ENCODE measurements at places on chromosomes 5 and 9.
A peak's percentile ranks its signal among the peaks of the same experiment; 100 is the strongest.

DNA sequence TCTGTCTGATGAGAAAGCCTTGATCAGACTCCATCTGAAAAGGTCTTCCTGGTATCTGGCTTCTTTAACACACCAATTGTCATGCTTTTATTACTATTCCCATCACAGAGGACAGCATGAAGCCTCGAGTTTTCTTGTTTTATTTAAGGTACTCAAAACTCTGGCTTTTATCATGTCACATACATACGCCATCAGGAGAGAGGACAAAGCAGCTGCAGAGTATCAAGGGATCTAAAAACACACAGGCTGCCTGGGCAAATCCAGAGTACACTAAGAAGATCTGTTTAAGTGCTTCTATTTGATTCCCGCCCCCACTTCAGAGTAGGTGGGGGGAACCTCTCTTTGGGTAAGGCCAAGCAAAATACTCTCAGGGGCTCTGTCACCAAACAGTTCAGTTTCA, 277.2 kb downstream of the SPOCK1 start:
- no peaks in the 10 kb centered on the region for H3K4me1 ChIP-seq
- no peak overlapping the region for H3K27ac ChIP-seq
- H3K27me3 ChIP-seq, result no peaks in the 10 kb centered on the region
- no peak overlapping the region for H3K4me3 ChIP-seq
- H3K36me3 ChIP-seq, result no peaks in the 10 kb centered on the region

- no peaks in the 10 kb centered on the region for H3K27me3 ChIP-seq
- peak overlapping the region; percentile 65 for H3K27ac ChIP-seq
- H3K4me1 ChIP-seq, result peaks cover 25% of the 10 kb centered on the region
Observed at GRCh38 chr9:37944266-37944650, 40.3 kb upstream of the SLC25A51 start.

DNA sequence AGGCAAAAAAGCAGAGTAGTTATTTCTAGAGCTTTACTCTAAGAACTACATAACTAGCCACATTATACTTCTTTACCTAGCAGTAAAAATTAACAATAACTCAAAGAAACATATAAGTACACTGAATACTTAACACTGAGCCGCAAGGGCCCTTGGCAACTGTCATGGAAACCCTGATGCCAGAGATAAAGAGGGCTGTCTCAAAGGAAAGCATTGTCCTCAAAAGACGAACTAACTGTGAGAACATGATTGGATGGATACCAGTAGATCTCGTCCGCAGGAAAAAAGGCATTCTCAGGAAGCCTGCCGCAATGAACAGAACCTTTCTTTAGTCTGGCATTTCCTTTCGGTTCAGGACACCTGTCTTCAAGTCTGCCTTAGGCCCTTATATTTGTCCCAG, 379.0 kb upstream of the SLC30A5 start:
- no peaks in the 10 kb centered on the region for H3K4me1 ChIP-seq
- no peak overlapping the region for H3K27ac ChIP-seq
- no peaks in the 10 kb centered on the region for H3K36me3 ChIP-seq

GRCh38 chr5:14757850-14758249, 93.3 kb downstream of the OTULIN start:
- H3K4me3 ChIP-seq, result no peak overlapping the region
- peaks cover 20% of the 10 kb centered on the region for H3K36me3 ChIP-seq

GRCh38 chr9:68536876-68537615, 3.6 kb downstream of the TMEM252 start:
- H3K27me3 ChIP-seq, result no peaks in the 10 kb centered on the region
- H3K36me3 ChIP-seq, result no peaks in the 10 kb centered on the region
- H3K27ac ChIP-seq, result peak overlapping the region; percentile 72
- DNase-seq, result no peak

GRCh38 chr5:163967268-163967667, 461.8 kb downstream of the MAT2B start:
- no peak overlapping the region for H3K4me3 ChIP-seq
- H3K27ac ChIP-seq, result no peak overlapping the region
- no peaks in the 10 kb centered on the region for H3K27me3 ChIP-seq
- DNase-seq, result no peak

GRCh38 chr9:131876486-131876885, 136.6 kb upstream of the RAPGEF1 start:
- H3K27me3 ChIP-seq, result no peaks in the 10 kb centered on the region
- peaks cover 3% of the 10 kb centered on the region for H3K36me3 ChIP-seq
- DNase-seq, result no peak
- no peaks in the 10 kb centered on the region for H3K4me1 ChIP-seq
- no peak overlapping the region for H3K4me3 ChIP-seq

GRCh38 chr9:112570671-112571167, 84.1 kb downstream of the KIAA1958 start:
- no peak overlapping the region for H3K27ac ChIP-seq
- H3K27me3 ChIP-seq, result no peaks in the 10 kb centered on the region
- DNase-seq, result no peak
- H3K36me3 ChIP-seq, result peaks cover 6% of the 10 kb centered on the region
- no peak overlapping the region for H3K4me3 ChIP-seq

DNA sequence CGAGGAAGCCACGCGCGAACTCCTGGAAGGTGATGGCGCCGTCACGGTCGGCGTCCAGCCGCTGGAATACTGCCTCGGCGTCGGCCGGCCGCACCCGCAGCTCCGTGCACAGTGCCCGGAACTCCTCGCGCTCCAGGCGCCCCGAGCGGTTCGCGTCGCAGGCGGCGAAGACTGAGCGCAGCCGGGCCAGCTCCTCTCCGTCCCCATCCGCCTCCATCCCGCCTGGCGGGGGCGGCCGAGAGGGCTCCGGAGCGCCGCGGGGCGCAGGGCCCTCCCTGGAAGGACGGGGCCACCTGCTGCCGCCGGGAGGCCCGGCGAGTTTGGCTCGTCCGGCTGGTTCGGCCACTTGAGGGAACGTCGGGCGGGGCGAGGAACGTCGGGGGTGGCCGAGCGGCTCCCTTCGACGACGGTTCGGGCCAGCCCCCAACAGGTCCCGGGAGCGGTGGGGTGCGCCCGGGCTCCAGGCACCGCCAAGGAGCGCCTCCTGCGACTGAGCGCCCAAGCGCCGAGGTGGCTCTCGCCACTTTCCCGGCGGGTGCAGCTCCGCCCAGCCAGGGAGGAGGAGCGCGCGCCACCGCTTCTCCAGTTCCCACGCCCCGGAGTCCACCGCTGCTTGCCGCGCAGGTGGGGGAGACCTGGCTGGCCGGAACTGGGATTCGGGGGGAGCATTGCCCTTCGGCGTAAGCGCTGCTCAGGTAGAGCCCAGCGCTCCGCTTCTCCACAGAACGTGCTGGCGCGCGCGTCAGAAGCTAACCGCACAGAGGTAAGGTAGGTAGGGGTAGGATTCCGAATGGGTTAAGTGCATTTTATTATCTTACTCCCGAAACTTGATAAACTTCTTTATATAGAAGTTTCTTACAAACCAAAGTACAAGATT, at the start of gene RASEF:
RASEF (minus strand) TSS at position 492 of the 877 bp plus-strand sequence; CDS start at position 217, 275 bp downstream.
- H3K36me3 ChIP-seq, result no peaks in the 10 kb centered on the region
- H3K27me3 ChIP-seq, result no peaks in the 10 kb centered on the region
- DNase-seq, result no peak
- no peaks in the 10 kb centered on the region for H3K4me1 ChIP-seq

GRCh38 chr5:33807771-33808170, 84.0 kb downstream of the ADAMTS12 start:
- no peak overlapping the region for H3K27ac ChIP-seq
- no peak for DNase-seq
- H3K27me3 ChIP-seq, result no peaks in the 10 kb centered on the region
- H3K4me3 ChIP-seq, result no peak overlapping the region

GRCh38 chr5:3325201-3325971, 270.2 kb upstream of the IRX1 start:
- no peaks in the 10 kb centered on the region for H3K27me3 ChIP-seq
- DNase-seq, result no peak
- H3K36me3 ChIP-seq, result no peaks in the 10 kb centered on the region
- H3K4me3 ChIP-seq, result no peak overlapping the region
- H3K27ac ChIP-seq, result no peak overlapping the region

DNA sequence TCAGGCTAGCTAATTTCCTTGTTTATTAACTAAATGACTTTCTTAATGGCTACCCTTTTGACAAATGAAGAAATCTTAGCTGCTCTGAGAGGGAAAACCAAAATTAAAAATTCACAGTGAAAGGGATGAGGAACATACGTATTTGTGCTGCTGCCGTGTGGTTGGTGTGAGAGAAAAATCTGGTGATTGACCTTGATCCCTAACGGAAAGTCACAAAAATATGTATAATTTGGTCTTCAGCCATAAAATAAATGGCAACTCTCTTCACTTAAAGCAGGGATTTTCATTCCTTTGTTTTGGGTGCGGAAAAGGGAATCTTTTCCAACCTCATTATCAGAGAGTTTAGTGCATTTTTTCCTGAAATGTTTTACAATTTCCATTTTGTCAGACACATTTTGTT, 40.4 kb downstream of the PAM start:
- H3K36me3 ChIP-seq, result no peaks in the 10 kb centered on the region
- no peaks in the 10 kb centered on the region for H3K27me3 ChIP-seq
- no peak overlapping the region for H3K27ac ChIP-seq

DNA sequence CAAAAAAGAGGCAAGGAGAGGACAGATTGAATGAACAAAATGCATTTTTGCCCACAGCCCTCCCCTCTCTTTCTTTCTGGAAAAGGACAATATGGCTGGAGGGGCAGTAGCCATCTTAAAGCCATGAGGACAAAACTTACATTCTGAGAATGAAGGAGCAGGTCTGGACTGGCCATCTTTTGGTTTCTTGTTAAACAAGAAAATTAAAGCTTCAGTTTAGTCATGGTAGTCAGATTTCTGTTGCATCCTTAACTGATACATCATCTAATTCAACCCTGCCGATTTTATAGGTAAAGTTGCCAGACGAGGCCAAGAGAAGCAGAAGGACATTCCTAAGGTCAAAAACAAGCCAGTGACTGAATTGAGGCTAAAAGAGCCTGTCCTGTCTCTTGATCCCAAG, 31.5 kb upstream of the INSYN2B start:
- no peaks in the 10 kb centered on the region for H3K27me3 ChIP-seq
- H3K36me3 ChIP-seq, result no peaks in the 10 kb centered on the region
- H3K4me3 ChIP-seq, result no peak overlapping the region
- no peak overlapping the region for H3K27ac ChIP-seq

- no peaks in the 10 kb centered on the region for H3K4me1 ChIP-seq
- no peak overlapping the region for H3K27ac ChIP-seq
- no peak overlapping the region for H3K4me3 ChIP-seq
- H3K36me3 ChIP-seq, result no peaks in the 10 kb centered on the region
- H3K27me3 ChIP-seq, result no peaks in the 10 kb centered on the region
Observed at GRCh38 chr9:120294003-120294402, 286.0 kb downstream of the CDK5RAP2 start.

Data from ascending aorta (tissue), 2 donors.